ENCODE measurements at places on chromosomes 7 and 10. TPM values are rescaled to one million over a fixed set of nuclear protein-coding genes. Genes with fewer than 3 reads are reported as not detected.

- DNase-seq: peak; percentile 59
Measured at GRCh38 chr10:50527442-50528043, 96.2 kb downstream of the SGMS1 start.

DNA sequence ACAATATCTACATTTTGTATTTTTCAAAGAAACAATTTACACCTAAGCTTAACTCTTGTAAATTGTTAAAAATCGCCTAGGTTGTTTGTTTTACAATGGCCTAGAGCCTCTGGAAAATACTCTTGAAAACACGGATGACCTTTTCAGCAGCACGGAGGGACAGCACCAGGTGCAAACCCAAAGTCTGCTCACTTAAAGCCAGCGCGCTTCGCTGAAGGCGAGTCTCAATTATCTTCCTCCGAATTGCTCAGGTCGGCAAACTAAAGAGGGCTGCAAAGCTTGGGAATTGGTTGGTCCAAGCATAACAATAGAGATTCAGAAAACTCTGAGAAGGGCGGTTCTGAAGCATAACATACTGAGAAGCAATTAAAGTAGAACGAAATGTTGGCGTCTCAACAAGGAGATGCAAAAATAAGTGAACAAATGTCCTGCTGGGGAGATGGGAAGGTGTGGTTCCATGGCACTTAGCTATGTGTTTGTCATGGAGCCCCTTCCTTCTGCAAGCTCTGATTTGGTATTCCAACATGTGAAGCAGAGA is 139.9 kb upstream of the PITRM1 start:
- DNase-seq: no peak

DNA sequence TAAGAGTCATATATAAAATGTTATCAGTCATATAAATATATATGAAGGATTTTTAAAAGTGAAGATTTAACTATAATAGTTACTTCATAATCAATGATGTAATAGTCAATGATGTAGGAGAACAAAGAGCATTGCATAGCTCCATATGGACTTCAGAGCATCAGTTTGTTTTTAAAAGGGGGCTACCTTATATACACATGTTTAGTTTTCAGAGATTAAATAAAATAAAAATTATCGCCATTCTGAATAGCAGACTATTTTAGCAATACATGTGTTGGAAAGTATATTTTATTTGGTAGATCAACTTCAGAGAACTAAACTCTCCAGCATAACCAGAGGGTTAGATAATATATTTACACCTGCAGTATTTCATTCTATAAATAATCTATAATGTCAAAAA is 29.1 kb upstream of the EPC1 start:
- DNase-seq: no peak

DNA sequence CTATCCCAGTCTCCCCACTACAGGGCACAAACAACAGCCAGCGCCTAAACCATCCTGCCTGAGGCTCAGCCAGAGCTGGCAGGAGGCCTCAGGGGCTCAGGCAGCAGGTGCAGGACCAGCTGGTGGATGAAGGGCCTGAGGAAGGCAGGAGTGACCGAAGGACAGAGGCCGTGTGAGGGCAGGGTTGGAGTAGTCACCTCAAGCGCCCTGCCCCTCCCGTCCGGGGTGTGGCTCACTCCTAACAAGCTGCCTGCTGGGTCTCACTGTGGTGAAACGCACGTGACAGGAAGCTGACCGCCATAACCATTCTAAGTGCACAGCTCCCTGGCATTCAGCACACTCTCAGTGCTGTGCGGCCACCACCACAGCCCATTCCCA is 281.1 kb downstream of the ELFN1 start:
- DNase-seq: peak; percentile 65

- peak; percentile 81 for DNase-seq
Measured at GRCh38 chr10:77909749-77910375, 16.7 kb downstream of the DLG5 start.

DNA sequence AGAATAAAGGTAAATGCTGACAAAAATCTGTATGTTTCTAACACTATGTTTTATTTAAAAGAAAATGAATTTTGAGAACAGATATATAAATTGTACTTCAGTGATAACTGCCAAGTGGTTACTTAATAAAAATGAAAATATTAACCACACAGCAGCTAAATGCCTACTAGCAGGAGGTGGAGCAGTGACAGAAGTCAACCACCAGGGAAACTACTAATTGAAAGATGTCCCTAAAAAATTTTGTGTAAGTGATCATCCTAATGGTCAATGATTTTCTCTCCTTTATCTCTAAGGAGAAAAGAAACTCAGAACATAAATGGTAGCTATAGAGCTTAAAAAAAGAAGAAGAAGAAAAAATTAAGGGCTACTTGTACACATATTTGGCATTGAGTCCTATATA is 22.9 kb downstream of the WNT16 start:
- no peak for DNase-seq

DNA sequence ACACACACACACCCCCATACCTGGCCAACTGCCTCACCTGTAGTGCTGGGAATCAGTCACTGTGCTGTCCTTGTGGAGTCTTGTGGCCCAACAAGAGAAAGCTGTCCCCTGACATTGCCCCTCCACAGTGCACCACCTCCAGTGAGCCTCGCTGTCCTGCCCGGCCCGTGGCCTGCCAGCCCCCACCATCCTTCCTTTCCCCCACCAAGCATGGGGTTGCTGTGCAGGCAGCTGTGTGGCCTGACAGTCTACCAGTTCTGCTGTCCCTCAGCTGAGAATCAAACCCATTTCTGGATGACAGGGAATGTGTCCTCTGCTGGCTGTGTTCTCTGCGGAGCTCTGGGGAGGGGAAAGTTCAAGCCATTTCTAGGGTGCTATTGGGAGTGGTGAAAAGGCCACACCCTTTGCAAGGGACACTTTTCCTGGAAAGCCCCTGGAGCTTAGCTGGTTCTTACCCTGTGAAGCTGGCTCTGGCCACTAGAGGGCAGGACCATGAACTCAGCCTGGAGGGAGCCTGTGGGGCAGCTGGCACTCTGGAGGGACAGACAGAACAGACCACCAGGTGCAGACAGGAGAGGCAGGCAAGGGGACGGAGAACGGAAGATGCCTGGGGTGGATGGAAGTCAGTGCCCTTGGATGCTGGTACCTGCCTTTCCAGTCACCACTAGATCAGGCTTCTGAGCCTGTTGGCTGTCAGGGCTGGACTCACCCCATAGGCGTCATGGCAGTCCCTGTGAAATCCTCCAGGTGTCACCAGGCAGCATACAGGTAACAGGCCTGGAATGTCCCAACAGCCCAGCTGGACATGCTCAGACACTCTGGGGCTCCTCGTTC is 10.5 kb upstream of the MTPAP start:
- peak; percentile 89 for DNase-seq

GRCh38 chr10:68366600-68366999 is 33.9 kb upstream of the PBLD start:
- DNase-seq: no peak

DNA sequence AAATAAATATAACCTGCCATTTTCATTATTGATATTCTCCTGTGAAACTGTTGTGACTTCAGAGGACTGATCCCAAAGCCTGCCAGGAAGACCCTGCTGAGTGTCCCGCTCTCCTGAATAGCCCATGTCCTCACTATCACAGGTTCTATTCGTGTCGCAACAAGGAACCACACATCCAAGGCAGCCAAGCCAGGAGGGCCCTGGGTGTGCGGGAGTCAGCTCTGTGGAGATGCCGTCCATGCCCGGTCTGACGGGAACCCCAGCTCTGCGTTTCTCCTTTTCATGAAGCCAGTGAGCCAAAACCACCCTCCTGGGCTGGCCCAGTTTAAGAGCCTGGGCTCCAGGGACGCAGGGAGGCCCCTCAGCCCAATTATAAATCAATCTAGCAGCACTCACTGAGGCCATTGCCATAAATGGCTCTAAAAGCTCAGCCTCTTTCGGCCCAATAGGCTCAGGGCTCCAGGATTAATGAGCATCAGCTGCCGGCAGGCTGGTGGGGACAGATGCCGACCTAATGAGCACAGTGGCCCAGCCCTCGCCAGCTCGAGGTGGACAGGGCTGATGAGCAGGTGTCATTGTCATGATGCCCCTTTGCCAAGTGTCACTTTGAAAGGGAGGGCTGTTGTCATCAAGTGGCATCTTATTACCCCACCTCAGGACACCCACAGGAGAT is 177.9 kb downstream of the PLXNA4 start:
- no peak for DNase-seq

The IL15RA gene
- polyA plus RNA-seq: 9.9 TPM

The PSMA2 gene
- 213 TPM for polyA plus RNA-seq

The FZD8 gene
- 0.43 TPM for polyA plus RNA-seq

The OPN1SW gene
- not detected for polyA plus RNA-seq

All from K562 (cell line).